GM12865 (cell line): ENCODE measurements at places on chromosomes 5 and 9.
A peak's percentile ranks its signal among the peaks of the same experiment; 100 is the strongest.

GRCh38 chr5:131242728-131243255, 21.1 kb upstream of the CDC42SE2 start:
- DNase-seq = no peak

GRCh38 chr5:179154346-179154990, 94.3 kb downstream of the ZNF354C start:
- DNase-seq = no peak

- DNase-seq = no peak
Observed at GRCh38 chr5:61004448-61004847, 59.4 kb downstream of the NDUFAF2 start.

DNA sequence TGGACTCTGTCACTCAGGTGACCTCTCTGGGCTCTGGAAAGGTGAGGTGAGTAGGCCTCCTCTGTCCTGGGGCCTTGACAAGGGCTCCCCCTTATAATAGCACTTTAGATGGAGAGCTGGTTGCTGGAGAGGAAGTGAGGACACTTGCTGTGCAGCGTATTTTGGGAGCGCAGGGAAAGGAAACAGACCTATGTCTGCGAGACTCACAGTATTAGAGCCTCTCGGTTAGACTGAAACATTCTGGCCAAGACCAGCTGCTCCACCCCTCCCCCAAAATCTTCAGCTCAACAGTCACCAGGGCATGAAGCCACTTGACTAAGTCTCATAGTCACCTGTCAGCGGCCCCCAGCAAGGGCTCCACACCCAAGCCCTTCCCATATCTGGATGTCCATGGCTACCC, 213.6 kb downstream of the AGTPBP1 start:
- no peak for DNase-seq

DNA sequence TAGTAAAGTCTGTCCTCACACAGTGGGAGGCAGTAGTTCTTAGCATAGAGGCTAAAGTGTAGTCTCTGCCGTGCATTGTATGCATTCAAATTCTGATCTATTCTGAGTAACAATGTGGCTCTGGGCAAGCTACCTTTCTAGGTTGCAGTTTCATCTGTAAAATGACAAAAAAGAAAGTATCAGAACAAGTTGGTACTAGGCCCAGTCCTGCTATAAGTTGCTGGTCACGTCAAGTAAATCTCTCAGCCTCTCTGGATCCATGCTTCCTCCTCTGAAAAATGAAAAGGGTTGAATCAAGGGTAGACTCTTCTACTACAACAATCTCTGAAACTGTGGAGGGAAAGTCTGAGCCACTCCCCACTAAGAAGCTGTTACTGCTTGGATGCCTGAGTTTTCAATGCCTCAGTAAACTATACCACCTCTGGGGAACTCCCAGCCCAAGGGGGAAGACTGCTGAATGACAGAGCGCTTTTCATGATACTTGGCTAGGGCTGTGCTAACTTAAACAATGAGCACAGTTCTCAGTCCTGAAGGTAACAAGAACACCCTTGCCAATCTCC, 34.5 kb upstream of the SPARC start:
- peak; percentile 93 for DNase-seq

DNA sequence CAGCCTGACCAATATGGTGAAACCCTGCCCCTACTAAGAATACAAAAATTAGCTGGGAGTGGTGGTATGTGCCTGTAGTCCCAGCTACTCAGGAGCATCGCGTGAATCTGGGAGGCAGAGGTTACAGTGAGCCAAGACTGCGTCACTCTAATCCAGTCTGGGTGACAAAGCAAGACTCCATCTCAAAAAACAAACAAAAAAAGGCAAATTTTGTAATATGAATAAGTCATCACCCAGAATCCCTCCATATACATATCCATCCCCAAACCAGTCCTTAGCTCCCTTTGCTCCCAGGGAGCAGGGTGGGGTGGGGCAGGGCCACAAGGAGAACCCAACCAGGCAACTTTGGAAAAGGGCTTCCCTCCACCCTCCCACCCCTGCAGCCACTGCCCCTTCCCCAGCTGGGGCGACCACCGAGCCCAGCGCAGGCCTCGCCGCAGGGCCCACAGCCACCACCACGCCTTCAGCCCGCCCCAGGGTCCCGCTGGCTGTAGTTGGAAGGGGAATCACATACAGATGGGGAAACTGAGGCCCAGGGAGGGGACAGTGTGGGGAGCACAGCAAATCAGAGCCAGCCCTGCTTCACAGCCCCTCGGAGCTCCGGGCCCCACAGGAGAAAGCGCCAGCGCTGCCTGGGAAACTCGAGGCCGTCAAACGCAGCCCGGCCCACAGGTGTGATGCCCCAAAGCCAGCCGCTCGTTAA, 7.8 kb downstream of the NOTCH1 start:
- no peak for DNase-seq

DNA sequence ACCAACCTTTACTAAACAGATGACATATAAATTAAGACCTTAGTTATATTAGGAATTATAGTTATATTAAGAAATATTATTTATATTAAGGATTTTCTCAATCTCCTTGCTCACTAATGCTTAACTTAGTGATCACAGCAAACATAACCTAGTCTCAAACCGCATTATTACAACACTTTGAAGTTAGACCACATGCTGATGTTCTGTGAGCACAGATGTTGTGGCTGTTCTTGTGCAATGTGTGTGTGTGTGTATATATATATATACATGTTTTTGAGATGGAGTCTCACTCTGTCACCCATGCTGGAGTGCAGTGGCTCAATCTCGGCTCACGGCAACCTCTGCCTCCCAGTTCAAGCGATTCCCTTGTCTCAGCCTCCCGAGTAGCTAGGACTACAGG, 20.5 kb downstream of the ELP1 start:
- DNase-seq = no peak

- DNase-seq = peak; percentile 17
Observed at GRCh38 chr9:88949961-88950340, 41.3 kb upstream of the S1PR3 start.

GRCh38 chr9:17653947-17654465, 75.1 kb downstream of the SH3GL2 start:
- DNase-seq = no peak

DNA sequence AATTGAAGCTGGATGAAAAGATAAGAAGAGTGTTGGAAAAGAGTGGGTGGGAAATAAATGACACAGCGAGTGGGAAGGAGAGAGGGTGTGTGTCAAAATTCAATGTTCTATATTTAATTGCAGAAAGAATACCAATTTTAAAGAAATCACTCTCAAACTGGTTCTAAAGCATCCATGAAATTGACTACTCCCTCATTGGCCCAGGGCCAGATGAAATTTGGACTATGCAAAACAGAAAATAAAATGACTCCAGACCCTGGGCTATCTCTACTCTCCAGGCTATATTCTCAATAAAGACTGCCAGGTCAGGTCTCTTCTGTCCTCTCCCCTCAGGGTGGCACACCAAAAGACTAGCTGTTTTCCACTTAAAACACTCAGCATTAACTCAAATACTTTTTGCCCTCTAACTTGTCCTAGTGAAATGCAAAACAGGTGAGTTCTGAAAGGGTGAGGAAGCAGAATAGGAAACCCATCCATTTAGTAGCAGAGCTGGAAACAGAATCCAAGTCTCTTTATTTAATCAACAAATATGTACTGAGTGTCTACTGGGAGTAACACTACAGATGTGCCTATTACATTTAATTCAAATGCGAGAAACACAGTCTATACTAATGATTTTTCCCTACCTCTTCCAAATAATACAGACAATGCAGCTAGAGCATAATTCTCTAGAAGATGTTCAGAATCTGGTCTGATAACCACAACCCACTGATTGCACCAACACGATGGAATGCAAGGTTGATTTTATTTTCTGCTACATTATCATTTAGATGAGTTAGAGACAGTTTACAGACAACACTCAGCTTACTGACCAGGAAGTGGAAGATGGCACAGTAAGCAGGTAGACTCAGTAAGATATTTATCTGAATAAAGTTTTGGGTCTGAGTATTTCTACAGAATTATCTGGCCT, 42.1 kb downstream of the EFCAB9 start:
- no peak for DNase-seq

GRCh38 chr5:17748201-17748600, 113.9 kb downstream of the TAF11L14 start:
- DNase-seq = no peak

DNA sequence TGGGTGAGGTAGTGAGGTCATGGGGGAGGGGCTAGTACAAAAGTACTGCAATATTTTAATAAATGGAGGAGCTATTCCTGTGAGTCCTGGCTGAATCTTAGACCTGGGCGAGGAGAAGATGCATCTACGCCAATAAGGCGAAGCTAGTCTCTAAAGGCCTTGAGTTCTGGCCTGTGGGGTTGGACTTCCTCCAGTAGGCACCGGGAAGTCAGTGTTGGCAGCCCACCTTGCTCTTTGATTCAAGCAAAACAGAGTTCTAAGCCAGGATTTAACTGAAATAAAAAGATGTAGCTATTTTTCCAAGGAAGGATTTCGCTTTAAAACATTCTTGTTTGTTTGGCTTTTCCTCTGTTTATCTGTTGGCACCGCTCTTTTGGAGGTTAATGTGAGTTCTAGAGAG, 244.6 kb downstream of the KIF4B start:
- DNase-seq = no peak

GRCh38 chr5:62692946-62693713, 114.5 kb downstream of the LRRC70 start:
- DNase-seq = peak; percentile 11

- DNase-seq = peak; percentile 51
Observed at GRCh38 chr9:124593651-124594058, 86.5 kb upstream of the NR5A1 start.

DNA sequence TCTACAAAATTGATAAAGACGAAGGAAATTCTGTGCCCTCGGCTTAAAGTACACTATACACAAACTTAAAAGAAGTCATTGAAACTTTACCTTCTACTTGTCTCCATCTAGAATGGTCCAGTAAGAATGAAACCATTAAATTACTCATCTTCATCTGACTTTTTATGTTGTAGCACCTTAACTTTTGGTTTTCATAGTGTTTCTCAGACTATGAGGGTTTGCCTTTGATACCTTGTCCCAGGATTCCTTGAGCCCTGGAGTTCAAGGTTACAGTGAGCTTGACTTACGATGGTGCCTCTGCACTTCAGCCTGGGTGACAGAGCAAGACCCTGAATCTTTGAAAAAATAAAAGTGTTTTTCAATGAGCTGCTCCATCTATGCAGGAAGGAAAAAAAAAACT, 132.2 kb downstream of the CDC42SE2 start:
- peak; percentile 70 for DNase-seq

DNA sequence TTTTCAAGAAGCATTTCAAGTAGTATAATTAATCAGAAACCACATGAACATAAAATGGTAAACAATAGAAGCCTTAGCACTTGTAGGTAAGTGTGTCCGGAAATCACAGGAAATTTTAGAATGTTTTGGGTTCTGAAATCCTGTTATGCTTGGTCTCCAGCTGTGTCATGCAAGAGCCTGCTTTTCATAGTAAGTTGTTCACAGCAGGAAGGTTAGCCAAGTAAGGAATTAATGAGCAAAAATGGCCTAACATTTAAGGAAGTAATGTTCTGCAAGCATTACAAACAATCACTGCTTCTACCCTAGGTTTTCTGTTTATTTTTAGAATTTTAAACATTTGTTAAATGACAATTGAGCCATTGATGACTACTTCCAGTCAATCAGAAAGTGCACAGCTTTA, 669.5 kb downstream of the SLCO4C1 start:
- no peak for DNase-seq

- DNase-seq = no peak
Observed at GRCh38 chr9:33222031-33222430, 17.9 kb upstream of the SPINK4 start.

DNA sequence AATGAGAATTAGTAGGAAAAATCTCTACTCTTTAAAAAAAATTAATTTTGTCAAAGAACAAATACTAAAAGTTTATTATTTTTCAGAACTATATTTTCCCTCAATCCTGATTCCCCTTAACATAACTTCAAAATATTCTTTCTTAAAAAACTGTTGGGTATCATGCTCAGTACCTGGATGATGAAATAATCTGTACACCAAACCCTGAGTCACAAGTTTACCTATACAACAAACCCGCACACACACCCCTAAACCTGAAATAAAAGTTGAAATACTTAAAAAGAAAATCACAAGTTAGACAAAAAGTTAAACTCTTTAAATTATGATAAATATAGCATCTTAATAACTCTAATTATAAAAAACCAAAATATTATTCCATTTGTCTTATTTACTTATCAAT, 812.3 kb downstream of the MAT2B start:
- no peak for DNase-seq

DNA sequence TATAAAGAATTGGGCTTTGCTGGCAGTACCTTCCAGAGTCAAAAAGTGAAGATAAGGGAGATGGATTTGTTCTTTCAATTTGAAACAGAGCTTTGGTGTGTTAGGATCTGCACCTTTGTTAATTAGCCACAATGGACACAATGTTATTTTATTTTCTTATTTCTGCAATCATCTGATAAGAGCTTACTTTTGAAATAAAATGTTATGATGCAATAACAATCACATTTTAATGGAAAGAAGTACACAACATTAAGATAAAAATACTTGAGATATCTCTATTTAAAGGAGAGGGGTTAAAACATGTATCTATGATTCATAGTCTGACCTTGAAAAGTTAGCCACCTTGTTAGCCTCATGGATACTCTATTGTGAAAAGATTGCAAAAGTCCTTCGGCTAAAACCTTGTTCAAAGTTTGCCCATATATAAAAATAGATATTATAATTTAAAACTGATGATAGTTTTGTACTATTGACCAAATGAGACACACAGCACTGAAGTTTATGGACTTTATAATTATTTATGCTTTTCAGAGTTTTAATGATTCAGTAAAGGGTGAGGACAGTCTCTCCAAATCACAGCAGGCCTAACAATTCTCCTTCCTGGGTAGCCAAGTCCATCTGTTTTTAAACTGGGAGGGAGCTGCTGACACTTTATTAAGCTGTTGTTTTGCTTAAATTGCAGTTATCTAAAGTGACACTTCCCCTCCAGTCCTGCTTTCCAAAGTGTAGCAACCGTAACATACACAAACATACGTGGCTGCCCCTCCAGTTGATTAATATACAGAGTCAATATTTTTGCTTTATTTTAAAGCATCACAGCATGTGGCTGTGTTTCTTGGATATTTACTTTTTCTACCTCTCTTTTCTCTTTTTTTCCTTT, 47.6 kb upstream of the DAP start:
- DNase-seq = no peak
